ENCODE measurements at places on chromosomes 16 and 17.

GRCh38 chr16:9528511-9529079, 437.2 kb downstream of the HAPSTR1 start:
- no peak for DNase-seq

DNA sequence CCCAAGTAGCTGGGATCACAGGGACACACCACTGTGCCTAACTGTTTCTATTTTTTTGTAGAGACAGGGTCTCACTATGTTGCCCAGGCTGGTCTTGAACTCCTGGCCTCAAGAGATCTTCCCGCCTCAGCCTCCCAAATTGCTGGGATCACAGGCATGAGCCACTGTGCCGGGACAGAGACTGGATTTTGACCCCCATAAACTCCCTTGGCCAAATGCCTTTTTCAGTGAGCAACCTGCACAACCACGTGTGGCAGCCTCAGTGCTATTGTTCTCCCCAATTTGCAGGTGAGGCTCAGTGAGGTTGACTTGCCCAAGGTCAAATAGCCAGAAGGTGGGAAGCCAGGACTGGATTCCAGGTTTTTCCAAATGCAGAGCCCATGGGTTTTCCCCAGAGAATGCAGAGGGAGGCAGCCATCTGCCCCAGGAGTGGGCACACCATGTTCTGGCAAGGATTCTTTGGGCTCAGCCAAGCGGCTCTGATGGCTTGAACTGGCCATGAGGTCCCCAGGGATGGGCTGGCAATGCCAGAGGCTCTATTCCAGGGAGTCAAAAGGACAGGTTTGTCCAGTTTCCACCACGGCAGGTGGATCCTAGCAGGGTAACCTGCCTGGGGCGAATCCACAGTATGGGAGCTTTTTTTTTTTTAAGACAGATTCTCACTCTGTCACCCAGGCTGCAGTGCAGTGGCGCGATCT, 1.8 kb downstream of the IL27 start:
- DNase-seq = no peak

- DNase-seq = no peak
Observed at GRCh38 chr16:2426941-2427361, 2.3 kb upstream of the CCNF start.

DNA sequence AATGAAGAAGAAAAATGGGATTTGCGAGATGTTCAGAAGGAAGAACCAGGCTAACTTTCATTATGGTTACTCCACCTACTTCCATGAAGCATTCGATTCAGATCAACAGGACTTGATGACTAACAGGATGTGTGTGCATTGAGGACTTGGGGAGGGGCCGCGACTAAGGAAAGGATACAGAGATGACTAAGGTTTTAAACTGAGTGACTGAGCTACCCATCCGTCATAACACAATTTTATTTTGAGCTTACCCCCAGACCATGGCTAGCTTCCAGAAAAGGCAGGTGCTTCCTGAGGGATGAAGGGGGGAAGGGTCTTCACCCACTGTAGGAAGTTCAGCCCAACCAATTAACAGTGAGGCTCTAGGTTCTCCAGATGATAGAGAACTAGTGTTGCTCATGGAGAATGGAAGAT, 2.5 kb upstream of the CDYL2 start:
- no peak for DNase-seq

- DNase-seq = no peak
Observed at GRCh38 chr17:385178-385835, 32.7 kb upstream of the RPH3AL start.

DNA sequence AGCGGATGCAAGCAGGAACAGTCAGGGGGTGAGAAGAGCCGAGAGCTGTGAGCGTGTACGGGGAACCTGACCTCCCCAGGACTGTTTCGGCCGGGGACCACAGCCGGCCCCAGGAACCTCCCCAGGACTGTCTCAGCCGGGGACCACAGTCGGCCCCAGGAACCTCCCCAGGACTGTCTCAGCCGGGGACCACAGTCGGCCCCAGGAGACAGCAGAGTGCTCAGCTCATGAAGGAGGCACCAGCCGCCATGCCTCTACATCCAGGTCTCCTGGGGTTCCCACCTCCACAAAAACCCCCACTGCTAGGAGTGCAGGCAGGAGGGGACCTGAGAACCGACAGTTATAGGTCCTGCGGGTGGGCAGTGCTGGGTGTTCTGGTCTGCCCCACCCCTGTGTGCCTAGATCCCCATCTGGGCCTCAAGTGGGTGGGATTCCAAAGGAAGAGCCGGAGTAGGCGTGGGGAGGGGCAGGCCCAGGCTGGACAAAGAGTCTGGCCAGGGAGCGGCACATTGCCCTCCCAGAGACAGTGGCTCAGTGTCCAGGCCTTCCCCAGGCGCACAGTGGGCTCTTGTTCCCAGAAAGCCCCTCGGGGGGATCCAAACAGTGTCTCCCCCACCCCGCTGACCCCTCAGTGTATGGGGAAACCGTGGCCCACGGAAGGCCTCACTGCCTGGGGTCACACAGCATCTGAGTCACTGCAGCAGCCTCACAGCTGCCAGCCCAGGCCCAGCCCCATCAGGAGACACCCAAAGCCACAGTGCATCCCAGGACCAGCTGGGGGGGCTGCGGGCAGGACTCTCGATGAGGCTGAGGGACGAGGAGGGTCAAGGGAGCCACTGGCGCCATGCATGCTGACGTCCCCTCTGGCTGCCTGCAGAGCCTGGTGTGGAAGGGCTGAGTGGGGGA, 4.3 kb downstream of the RHBDF1 start:
- DNase-seq = no peak

- DNase-seq = no peak
Observed at GRCh38 chr17:77726549-77727006, 231.9 kb upstream of the TNRC6C start.

- peak; percentile 72 for DNase-seq
Observed at GRCh38 chr17:2954898-2955445, 108.4 kb downstream of the OR1D5 start.

DNA sequence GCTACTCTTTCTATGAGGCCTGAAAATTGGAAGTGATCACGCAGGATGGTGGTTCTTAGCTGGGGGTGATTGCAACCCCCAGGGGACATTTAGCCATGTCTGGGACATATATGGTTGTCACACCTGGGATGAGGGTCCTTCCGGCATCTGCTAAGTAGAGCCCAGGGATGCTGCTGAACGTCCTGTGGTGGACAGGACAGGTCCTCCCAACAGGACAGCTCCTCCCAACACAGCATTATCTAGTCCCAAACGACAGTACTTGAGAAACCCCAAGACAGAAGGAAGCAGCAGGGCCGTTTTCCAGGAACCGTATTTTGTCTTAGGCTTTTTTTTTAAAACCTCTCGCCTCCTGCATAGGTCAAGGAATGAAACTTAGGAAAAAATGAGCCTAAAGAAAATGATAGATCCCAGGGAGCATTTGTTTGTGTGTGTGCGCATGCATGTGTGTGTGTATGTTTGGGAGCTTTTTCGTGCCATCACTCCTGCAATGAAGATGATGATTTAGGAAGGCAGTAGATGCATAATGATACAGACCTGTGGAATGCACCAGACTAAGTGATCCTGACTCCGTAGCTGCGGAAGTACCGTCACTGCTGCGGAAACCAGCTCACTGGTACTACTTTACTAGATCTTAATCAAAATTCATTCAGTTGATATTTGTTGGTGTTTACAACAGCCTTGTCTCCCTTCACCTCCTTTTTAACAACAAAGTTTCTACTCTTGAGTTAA, 118.2 kb downstream of the SNX29 start:
- no peak for DNase-seq

DNA sequence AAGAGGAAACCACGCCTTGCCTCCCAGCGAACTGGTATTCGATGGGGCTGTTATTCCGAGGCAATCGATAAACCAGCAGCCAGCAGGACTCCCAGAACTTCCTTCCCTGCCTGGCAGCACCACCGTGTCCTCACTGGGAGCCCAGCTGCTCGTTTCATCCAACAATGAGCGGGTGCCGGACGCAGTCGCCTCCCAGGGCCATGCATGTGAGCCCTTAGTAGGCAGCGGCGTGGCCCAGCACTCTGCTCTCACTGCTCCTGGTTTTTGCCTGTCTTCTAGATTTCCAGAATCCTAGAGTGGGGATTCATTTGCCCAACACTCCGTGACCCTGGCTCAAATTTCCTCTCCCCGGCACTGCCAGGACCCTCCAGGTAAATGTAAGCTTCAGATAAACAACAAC, 29.1 kb upstream of the RASD1 start:
- no peak for DNase-seq

- DNase-seq = no peak
Observed at GRCh38 chr16:29705030-29705429, 26.1 kb downstream of the QPRT start.

Measured in SW 1271 (cell line).